ENCODE measurements at places on chromosomes 5 and 9.

DNA sequence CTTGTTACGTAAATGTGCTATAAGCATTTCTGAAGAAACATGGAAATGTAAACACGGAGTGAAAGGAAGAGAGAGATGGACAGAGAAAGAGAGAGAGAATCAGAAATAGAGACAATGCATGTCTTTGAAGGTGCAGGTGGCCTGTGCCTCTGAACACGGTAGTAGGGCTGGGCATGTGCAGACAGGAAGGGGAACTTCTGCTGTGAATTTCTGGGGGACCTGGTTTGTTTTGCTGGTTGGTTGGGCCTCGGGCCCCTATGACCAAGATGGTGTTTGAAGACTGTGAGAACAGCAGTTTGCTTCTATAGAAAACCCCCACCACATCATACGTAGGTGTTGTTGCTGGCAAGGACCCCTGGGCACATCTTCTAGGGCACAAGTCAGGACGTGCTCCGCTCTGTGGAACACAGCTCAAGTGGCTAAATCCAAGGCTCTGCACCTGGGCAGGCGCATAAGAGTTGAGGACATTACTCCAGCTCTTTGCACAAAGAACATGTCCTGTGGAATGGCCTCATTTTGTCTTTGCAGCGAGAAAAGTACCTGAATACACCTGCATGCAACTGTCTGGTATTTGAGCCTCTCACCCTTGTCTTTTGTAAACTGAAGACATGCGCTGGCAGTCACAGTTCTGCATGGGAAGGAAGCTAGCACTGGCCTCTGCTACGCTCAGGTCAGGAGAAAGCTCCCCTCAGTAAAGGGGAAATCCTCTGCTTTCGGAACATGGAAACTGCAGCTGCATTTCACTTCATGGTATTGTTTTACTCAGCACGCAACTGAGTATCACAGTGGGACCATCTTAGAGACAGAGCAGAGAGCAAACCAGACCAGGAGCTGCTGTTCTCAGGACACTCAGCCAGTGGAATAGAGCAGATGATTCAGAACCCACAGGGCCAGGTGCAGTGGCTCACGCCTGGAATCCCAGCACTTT lies 2.7 kb downstream of the OR2V2 start:
- no peak for DNase-seq

DNA sequence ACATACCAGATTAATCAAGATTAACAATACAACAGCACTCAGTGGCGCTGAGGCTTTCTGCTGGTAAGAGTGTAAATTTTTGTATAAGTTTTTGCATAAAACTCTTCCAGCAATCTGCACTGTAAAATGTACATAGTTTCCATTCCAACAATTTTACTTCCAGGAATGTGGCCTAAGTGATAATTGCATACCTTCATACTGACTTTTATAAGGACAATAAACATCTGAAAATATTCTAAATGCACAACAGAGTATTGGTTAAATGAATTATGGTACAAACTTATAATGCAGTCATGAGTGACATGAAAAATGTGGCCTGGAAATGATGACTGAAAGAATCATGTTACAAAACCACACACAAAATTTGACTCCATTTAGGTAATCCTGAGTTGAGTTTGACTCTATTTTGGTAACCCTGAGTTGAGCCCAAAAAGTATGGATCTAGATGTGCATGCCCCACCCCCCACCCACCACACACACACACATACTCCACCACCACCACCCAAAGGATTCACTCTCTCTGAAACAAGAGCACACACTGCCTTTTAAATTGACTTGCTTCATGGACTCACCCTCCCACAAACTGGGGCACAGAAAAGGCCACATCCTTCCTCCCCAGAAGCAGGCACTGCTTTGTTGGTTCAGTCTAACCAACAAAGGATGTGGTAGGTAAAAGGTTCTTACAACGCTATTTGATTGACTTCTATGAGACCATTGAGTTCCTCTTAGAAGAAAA lies 137.6 kb downstream of the SUSD1 start:
- no peak for DNase-seq

DNA sequence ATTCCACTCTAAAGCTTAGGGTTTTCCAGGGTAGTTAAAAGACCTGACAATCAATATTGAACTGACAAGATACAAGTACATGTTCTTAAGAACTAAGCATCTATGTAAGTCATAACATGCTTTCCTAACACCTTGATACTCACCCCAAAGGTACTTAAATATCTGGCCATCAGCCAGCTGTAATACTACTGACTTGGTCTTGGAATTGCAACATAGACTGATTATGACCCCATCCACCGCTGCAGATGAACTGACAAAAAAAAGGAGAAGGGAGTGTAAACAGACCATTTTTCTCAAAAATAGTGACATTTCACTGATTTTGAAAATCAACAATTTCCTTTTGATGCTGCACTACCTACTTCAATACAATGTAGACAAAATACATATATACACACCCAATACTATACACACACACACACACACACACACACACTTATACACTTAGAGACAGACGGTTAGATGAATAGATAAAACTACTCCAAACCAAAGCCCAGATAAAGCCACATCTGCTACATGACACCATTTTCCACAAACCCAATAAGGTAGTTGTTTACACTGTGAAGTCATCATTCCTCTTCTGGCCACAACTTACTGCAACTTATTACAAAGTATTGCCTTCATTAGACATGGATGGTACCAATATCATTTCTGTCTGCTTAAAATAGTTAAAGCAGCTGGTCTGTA lies 30.4 kb downstream of the ELP1 start:
- DNase-seq: no peak

DNA sequence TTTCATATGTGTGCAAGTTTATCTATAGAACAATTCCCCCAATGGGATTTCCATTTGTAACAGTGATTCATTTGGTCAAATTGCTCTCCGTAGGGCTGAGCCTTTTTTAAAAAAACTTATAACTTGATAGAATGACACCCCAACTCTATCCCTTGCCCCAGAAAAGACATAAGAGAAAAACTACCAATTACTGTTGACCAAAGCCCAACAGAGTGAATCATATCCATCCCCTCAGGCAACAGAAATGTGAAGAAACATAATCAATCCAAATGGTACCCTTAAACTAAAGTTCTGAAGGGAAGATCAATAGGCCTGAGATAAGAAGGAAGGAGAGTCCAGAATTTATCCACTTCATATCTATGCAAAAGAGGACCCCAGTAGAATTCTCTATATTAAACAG lies 17.8 kb downstream of the TICAM2 start:
- no peak for DNase-seq

GRCh38 chr9:128136816-128137793 lies 9.6 kb upstream of the PTGES2 start:
- peak; percentile 8 for DNase-seq

GRCh38 chr9:137064027-137064879 lies 6.1 kb downstream of the SAPCD2 start:
- DNase-seq: peak; percentile 64

GRCh38 chr9:114370251-114370967 lies 17.4 kb downstream of the AKNA start:
- no peak for DNase-seq

DNA sequence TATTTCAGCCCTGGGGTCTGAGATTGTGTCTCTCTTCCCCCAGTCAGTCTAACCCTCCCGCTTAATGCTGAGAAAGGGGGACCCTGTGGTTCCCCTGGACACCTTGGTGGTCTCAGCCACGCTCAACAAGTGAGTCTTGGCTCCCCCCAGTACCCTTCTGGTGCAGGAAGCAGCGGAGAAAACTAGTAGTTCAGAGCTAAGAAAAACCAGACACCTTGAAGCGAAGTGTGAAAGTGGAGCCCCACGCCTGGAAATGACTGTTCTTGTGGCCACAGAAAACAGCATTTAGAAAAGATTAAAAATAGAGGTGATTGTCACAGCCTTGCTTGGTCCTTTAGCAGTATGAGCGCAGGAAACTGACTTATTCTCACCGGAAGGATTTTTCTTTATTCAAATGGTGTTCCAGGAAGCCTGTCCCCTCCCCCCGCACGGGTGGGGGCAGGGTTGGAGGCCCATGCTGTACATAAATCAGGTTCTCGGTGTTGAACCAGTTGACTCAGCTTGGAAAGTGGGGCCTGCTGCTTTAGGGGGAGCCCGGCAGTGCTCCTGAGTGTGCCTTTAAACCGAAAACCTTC lies 8.1 kb downstream of the ARPC5L start:
- peak; percentile 56 for DNase-seq

DNA sequence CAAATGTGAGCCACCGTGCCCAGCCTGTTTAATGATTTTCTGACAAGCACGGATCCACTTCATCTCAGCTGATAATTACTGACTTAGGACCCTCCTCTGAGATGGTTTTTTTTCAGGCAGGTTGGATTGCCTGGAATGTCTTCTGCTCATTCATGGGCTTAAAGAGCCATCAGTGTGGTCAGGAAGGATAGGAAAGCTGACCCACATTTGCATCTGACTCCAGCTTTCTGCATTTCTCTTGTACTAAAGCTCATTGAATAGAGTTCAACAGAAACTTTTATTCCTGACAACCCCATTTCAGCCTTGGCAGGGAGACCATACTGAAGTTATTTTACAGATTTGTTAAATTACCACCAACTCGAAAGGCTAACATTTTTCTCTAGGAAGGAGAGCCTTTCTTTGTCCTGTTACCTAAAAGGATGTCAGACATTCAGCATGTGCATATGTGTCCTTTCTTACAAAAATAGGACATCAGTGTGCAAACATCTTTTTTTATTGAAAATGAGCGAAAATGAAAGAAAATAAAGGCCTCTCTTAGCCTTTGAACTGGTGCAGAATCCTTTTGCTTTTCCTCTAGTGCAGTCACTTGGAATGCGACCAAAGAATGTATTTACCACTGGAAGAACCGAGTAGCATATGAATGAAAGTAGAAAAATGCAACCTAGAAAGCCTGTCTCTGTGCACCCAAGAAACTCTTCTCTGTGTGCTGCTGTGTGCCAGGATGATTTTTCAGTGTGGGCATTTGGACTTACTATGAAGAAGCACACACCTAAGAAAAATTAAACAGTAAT lies 26.6 kb downstream of the ADCY2 start:
- DNase-seq: no peak

DNA sequence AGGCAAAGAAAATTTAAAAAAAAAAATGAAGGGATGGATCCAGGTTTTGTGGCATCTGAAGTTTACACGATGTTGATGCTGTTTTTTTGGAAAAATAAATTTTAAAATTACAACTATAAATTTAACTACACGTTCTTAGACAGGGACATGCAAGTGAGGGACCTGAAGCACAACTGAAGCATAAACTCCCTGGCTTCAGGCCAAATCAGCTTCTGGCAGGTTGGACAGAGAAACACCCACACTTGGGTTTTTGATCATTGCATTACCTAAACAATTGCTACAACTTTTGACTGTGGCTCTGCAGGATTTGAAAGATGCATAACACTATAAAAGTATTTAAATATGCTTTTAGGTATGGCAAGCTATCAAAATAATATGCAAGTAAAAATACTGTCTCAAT lies 1318.3 kb upstream of the DMAC1 start:
- DNase-seq: no peak

GRCh38 chr9:5799314-5799713 lies 33.6 kb downstream of the ERMP1 start:
- no peak for DNase-seq

GRCh38 chr9:109176963-109177362 lies 9.9 kb upstream of the FRRS1L start:
- no peak for DNase-seq

GRCh38 chr5:15446552-15446951 lies 53.4 kb upstream of the FBXL7 start:
- no peak for DNase-seq

DNA sequence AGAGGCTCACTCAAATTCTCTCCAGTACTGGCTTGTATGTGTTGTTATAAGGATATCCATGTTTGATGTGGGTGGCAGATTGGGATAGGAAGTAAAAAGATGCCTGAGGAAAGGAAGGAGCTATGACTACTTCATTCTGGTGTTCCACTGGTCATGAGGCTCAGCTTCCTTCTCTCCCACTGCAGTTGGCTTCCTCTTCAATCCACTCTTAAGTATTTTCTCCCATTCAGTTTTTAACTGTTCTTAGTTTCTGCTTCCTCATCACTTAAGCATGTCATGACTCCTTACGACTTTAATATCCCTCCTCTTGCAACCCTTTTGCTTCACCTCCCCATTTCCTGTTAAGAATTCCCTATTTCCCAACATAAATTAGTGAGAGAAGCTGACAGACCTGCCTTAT lies 81.1 kb downstream of the PJA2 start:
- DNase-seq: no peak

DNA sequence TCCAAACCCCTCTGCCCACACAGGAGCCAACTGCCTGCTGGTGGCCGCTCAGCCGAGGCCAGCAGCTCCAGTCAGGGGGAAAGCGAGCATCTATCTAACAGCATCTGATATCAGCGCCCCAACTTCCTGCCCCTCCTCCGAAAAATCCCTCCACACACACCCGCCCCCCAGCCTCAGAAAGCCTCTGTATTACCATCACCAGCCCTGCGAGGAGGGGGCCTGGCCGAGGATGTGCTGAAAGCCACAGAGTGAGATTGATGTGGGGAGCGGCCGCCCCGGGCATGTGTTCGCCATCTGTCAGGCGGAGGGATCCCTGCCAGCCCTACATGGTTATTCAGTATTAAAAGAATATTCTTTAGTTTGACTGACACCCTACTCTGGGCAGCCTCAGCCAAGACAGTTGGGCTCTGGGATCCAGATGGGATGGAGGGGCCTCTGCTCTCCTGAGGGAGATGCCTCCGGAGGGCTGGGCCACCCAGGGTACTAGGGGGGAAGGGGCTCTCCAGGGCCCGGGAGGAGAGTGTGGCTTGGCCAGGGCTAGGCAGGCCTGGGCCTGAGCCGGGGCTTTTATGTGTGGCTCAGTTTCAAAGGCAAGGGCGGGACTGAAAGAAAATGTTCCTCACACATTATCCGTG lies 98.0 kb downstream of the HSD17B3 start:
- peak; percentile 85 for DNase-seq

- DNase-seq: peak; percentile 67
Observed at GRCh38 chr5:36875051-36875789, 1.3 kb upstream of the NIPBL start.

DNA sequence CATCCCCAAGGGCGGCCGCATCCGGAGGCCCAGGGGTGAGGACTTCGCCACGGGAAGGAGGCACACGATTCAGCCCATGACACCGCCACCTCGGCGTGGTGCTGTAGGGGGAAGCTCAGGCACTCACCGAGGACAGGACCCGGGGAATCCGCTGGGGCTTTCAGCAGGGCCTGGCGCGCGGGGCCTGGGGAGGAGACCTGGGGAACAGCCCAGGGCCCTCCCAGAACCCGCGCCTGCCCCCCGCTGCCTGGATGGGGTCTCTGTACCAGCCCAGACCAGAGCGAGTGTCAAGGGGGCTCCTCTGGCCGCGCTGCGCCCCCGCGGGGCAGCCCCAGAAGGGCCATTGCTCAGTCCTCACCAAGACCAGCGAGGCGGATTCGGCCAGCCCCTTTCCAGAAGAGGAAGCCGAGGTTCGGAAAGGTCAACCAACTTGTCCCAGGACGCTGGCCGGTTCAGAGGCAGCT lies 12.8 kb downstream of the COL23A1 start:
- DNase-seq: no peak

DNA sequence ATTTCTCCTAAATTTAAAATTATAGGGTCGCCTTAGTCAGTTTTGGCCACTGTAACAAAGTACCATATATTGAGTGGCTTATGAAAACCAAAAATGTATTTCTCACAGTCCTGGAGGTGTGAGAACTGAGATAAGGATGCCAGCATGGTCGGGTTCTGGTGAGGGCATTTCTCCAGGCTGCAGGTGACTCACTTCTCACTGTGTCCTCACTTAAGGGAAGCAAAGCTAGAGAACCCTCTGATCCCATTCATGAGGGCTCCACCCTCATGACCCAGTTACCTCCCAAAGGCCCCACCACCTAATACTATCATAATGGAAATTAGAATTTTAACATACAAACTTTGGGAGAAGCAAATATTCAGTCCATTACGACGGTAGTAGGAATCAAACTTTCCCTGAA lies 75.1 kb upstream of the FBN2 start:
- DNase-seq: no peak
